ENCODE measurements at places on chromosomes 11 and 22.

GRCh38 chr22:42794551-42795510 lies 62.2 kb downstream of the ARFGAP3 start:
- DNase-seq = no peak

DNA sequence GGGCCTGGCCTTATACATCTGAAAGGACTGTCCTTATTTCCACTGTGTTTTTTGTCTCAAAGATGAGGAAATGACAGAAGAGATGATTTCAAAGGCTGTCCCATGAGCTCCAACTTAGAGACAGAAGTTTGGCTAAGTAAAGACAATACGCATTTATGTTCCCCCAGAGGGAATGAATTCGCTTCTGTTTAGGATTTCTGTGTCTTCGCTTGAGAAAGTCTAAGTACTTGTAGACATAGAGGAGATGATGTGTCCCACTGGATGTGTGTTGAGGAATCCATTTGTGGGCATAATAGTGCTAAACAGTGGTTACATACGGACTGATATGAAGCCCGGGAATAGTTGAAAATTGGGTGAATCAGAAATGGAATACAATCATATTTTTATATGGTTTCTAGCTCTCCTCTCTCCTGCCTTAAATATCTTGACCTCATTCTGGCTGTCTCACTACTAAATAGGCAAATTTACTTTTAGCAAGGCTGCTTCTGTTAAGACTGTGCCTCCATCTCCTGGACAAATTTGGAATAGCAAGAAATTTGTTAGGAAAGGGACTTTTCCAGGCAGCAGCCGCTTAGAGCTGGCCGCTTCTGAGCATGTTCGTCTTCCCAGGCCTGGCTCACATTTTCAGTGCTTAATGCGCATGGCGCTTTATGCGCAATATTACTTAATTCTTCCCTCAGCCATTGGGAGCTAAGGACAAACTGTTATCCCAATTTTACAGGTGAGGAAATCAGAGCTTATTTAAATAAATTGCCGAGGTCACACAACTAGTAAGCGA lies 1.9 kb upstream of the PEX26 start:
- DNase-seq = no peak

- no peak for DNase-seq
Observed at GRCh38 chr11:59174664-59175033, 2.7 kb downstream of the DTX4 start.

GRCh38 chr11:15114501-15115475 lies at the start of gene INSC:
INSC (plus strand) TSS chr11:15114923; CDS start chr11:15149175, 34,252 bp downstream.
- DNase-seq = no peak

DNA sequence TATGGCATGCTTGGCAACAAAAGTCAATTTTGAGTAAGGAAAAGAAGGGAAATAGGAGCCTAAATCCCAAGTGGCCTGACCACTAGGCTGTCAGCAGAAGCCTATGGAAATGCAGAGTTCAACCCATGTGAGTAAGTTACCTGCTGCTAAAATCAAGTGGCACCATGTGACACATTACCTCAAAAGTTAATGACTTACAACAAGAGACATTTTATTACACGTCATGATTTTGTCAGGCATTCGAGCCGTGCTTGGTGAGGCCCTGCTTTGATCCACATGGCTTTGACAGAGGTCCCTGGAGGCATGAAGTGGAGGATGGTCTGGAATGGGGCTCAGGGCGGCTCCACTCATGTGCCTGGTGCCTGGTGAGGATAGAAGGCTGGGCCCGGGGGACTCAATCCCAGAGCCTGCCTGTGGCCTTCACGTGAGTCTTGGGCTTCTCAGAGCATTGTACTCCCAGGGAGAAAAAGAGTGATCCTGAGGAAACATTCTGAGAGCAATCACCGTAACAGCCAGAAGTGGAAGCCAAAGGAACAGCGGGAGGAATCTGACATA lies 339.1 kb upstream of the B3GAT1 start:
- DNase-seq = no peak
